ENCODE measurements at places on chromosomes 7 and 10.

DNA sequence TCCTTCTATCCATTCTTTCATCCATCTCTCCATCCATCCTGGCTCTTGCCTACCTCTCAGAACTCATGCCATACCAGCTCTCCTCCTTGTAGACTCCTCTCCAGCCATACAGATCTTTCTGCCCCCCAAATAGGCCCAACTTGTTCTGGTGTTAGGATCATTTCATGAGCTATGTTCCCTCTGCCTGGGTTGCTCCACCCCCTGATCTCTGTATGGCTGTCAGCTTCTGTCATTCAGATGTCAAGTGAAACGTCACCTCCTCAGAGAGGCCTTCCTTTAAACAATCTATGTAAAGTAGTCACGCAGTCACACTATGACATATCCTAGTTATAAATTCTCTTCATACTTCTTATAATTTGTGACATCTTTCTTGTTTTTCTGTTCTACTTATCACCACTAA lies 42.3 kb upstream of the PNLIPRP3 start:
- no peak for DNase-seq

DNA sequence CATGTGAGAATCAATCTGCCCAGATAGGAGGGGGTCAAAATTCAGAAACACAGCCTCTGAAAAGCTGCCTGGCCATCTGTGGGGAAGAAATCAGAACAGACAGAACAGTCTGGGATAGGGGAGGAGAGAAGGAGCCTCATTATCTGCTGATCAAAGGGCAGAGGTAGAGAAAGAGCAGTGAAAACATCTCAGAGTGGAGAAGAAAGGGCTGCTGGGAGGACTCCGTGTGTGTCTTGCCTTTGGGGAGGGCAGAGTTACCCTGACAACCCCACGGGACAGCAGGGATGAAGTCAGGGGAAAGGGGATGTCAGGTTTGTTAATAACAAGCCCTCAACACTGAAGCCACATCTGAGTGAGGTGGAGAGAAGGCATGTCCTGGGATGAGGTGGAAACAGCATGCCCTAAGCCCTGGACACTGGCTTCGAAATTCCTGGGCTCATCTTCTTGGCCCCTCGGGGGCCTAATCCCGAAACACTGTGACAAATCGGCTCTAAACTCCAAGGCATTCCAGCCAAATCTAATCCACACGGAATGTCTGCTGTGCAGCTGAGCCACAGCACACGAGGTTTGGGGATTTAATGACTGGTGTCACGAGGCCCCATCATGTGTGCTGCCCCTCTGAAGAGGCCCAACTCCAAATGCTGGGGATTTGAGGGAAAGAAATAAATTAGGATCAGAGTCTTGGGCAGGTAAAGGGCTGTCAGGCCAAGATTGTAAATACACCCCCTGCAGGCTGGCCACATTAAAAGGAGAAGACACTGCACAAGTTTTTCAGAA lies 82.8 kb upstream of the FGFR2 start:
- DNase-seq = no peak

- no peak for DNase-seq
These were observed 52.6 kb upstream of the CAPZA2 start for GRCh38 chr7:116809636-116810266.

DNA sequence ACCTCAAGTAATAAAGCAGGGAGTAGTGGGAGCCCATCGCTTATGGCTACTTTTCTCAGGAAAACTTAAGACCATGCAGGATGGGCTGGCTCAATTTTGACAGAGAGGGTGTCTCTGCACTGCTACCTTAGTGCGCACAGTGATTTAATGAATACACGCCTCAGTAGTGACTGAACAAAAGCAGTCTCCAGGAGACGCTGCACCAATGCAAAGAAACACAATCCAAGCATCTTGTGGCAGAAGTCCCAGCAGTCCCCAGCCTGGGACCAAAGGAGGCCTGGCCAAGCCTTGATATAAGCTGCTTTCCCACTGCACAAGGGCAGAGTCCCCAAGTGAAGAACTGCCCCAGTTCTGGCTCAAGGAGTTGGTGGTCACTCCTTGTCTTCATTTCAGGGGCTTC lies 368.9 kb downstream of the KCNMA1 start:
- DNase-seq = no peak

GRCh38 chr7:76303202-76304147 lies 1.0 kb downstream of the HSPB1 start:
- DNase-seq = peak; percentile 76

- DNase-seq = no peak
These were observed 24.5 kb downstream of the CHST15 start for GRCh38 chr10:124068929-124069328.

DNA sequence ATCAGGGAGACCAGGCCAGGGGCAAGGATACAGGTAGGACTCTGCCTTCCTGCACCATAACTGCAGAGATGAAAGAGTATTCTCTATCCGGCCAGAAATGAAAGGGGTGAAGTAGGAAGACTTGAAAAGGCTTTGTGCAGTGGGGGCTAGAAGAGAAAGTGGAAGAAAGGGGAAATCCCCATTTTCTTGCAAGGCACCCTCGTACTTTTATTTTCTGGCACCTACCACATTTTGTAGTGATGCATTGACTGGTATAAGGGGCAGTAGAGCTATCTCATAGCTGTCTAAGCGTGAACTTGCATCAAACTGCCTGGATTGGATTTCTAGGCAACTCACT lies 752 bp upstream of the CAMK2G start:
- DNase-seq = no peak

GRCh38 chr10:44962870-44963738 lies 3.5 kb downstream of the RASSF4 start:
- DNase-seq = no peak

GRCh38 chr10:98235846-98236245 lies 32.1 kb downstream of the LOXL4 start:
- no peak for DNase-seq
